ENCODE measurements at places on chromosomes 12 and 14.

DNA sequence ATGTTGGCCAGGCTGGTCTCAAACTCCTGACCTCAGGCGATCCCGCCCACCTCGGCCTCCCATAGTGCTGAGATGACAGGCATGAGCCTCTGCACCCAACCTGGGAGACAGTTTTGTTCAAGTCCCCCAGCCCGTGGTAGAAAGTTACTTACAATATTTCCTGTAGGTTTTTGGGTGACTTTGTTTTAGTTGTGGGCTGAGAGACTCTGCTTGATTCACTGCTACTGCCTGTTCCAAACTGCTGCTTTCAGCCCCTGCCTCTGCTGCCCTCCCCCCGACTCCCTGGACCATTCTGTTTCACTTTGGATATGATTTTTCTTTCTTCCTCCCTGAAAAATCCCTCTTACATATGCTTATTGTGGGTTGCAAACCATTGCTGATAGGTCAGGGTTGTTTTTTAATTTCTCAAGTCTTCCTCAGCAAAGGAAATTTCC is 13.4 kb upstream of the PCNX1 start:
- no peak for DNase-seq

- DNase-seq, result no peak
These were observed 121.6 kb downstream of the VEZT start for GRCh38 chr12:95339086-95339788.

DNA sequence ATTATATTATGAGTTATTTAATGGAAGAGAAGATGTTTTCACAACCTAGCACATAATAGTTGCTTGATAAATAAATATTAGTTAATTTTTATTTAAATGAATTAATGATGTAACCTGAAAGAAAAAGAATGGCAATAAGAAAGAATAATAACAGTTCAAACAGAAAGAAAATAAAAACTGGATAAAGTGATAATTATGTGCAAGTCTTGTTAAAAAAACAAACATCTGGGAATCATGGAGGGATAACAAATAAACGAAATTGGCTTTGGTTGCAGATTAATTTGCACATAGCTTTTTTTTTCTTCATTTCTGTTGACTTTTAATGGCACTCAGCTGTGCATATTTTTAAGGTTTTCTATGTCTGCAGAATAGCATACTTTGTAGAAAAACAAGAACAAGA is 23.4 kb upstream of the ABCD2 start:
- no peak for DNase-seq

- no peak for DNase-seq
These were observed 77.8 kb downstream of the RIN3 start for GRCh38 chr14:92591346-92591745.

- no peak for DNase-seq
These were observed 112.3 kb upstream of the DNM1L start for GRCh38 chr12:32566663-32567295.

DNA sequence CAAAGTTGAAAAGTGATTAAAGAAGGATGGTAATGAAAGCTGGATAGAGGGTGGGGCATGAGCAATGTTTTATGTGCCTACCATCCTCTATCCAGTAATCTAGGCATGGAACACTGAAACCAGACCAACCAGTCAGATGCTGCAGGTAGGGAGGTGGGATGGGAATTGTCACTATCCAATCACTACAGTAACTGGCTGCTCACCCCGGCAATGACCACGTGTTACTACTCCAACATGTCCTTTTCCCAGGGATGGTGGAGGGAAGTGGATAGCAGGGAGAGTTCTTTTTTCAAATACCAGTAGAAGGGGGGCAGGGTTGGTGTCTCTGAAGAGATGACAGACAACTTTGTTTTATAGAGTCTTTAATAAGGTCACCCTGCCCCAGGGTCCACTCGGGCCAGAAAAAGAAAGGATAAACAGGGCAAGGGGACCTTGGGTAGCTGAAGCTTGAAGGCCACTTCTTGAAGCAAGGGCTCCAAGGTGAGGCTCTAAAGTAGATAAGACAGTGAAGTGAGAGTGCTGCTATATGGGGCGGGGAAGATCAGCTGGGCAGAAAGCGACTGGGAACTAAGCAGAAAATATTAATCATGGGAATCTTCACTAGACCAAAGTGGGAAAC is 14.7 kb upstream of the CDH24 start:
- DNase-seq, result no peak
